NCI-H2081 treated with DMSO at 0.1 percent for 48 hours (cell line): ENCODE measurements at places on chromosomes 1 and 21.

- no peak for DNase-seq
Measured at GRCh38 chr1:177302357-177303044, 131.7 kb downstream of the BRINP2 start.

DNA sequence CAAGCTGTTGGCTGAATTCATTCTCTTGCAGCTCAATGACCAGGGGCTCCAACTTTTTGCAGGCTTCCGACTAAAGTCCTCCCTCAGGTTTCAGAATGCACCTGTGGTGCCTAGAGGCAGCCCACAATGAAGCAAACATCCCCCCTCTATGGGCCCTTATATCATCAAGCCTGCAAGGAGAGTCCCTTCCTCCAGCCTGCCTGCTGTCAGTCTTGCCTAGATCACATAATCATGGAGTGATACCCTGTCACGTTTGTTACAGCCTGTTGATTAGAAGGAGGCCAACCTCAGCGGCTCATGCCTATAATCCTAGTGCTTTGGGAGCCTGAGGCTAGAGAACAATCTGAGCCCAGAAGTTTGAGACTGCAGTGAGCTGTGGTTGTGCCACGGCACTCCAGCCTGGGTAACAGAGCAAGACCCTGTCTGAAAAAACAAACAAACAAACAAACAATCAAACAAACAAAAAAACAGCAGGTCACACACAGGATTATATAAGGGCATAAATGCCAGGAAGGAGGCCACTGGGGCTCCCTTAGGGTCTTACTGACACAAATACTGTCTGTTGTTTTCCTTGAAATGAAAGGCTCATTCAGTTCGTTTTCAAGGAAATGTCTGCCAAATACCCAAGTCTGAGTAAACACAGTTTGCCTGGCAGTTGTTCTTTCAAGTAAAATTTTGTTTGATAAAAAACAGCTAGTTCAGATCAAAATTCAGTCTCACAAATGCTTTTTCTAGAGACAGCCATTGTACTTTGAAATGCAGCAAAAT lies 4.7 kb upstream of the SPRR3 start:
- no peak for DNase-seq

DNA sequence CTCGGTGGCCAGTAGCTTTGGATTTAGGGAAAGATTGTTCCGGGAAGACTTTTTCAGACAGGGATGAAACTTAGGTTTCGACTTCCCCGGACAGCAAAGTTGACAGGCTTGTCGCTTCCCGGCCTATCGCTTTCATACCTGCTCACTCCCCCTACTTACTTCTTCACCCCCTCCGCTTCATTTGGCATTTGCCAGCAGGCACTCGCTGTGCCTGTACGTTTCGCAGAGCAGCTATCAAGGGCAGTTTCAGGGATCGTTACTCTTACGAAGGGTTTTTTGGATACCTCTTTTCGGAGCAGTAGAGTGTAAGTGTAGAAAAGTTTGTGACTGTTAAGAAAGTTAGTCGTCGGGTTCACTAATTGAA lies 393 bp downstream of the BLZF1 start:
- DNase-seq, result no peak

GRCh38 chr1:59699227-59699847 lies 115.4 kb upstream of the HOOK1 start:
- no peak for DNase-seq

GRCh38 chr1:106554294-106554693 lies 502.2 kb upstream of the PRMT6 start:
- DNase-seq, result no peak

DNA sequence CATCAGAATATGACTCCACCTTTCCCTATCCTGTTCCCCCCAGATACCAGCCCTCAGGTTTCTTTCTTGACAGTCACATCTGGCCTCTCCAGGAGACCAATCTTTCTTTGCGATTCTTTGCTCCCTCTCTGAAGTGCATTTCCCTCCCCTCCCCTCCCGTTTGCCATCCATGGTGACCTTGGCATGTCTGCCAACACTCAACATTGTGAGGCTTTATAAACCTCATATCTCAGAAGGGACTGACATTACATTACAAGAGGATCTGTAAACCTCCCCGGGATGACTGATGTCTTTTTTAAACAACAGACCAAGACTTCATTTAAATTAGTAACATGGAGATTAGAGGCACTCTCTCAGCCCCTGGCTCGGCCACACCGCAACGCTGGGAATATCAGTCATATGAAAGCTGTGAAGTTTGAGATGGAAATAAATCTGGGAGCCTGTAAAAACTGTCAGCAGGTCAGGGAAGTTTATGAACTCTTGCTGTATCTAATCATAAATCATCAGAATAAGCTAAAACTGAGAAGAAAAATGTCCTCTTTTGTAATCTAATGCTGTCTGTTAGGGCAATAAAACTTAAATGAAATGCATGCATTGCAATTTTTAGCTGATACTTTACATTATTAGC lies 401.7 kb upstream of the PROX1 start:
- no peak for DNase-seq

- DNase-seq, result no peak
Measured at GRCh38 chr1:217393896-217394295, 237.0 kb downstream of the GPATCH2 start.

DNA sequence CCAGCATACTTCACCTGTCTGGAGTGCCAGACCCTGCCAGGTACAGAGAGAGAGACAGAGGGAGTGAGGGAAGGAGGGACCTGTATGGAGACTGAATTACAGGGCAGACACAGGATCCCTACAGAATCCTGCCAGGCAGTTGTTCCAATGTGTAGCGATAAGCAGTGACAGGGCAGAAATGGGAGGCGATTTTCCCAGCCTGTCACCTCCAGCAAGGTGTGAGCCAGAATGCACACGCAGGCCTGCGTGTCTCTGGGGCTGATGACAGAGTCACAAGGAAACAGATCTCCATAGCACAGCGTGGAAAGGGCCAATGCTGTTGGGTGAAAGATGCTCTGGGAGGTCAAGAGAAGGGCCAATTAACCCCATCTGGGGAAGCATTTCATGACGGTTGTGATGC lies 111.3 kb downstream of the HIVEP3 start:
- DNase-seq, result no peak

DNA sequence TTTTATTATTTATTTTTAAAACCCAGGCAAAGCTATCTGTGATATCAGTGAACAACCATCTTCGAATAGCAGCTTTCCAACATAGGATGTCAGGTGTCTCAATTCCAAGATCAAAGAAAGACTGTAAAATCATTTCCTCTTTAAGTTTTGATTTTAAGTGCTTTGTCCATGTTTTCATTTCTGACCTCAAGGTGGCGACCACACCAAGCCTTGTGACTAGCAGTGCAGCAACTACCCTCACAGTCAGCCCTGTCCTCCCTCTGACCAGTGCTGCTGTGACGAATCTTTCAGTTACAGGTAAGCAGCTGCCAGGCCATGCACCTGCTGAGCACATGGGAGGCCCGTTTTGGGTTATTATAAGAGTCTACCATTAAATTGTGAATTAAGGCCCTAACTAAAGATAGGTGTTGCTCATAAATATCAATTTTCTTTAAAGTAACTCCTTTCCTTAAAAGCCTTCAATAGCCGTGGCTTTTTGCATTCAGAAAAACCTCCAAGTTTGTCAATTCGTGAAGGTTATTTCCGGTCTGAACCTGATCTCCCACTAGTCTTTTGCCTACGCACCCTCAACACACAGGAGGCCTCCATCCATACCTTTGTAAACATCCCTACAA lies 117.0 kb downstream of the CD247 start:
- DNase-seq, result peak; percentile 30

- no peak for DNase-seq
Measured at GRCh38 chr1:48016515-48016914, 19.3 kb upstream of the TRABD2B start.

GRCh38 chr1:6866825-6867224 lies 81.6 kb downstream of the CAMTA1 start:
- no peak for DNase-seq

GRCh38 chr1:231190456-231190855 lies 28.6 kb downstream of the TRIM67 start:
- no peak for DNase-seq

DNA sequence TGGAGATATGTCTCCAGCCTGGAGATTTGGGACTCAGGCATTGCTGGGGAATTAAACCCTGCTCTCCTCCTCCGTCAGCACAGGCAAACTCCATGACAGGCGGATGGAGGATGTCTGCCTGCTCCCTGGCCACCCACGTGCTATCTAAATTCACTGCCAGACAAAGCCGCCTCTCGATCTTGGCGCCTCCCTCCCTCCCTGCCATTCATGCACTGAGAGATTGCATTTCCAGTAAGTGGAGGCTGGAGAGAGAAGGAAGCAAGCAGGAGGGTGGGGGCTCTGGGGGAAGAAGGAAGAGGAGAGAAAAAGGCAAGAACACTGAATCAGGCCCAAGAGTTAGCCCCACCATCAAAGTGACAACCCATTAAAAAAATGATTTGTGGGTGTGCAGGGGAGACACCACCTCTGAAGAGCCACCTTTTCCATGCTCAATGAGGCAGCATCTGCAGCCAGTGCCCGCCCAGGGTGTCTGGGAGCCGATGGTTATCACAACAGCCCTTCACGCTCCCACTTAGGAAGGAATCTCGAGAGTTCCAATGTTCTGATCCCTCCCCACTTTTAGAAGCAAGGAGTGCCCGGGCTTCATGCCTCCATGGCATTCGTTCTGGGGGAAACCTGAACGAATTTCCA lies 183.0 kb downstream of the HIVEP3 start:
- no peak for DNase-seq

- DNase-seq, result no peak
Measured at GRCh38 chr1:111937147-111937725, 52.2 kb downstream of the KCND3 start.

DNA sequence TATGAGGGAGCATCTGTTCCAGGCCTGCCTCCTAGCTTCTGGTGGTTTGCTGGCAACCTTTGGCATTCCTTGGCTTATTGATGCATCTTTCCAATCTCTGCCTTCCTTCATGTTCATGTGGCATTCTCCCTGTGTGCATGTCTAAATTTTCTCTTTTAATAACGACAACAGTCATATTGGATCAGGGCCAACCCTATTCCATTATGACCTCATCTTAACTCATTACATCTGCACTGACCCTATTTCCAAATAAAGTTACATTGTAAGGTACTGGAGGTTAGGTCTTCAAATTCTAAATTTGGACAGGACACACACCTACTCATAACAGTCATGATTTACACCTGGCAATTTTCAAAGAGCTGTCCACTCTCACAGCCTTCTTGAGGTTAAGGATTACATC lies 117.2 kb upstream of the FGGY start:
- DNase-seq, result no peak

DNA sequence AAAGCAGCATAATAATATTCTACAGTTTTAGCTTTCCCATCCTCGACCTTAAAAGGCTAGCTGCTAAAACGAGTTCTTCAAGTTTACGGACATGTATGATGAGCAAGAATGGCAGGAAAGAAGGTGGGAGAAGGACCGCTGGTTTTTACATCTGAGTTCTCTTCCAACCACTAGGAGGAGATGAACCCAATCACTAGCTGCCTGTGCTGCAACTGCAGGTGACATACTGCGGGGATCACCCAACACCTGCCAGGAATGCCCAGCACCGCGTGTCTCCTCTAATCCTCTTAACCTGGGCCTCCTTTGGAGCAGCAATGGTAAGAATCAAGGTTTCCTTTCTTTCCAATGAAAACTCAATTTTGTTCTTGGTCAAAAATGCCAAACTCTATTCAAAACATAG lies 23.5 kb downstream of the TOR3A start:
- DNase-seq, result no peak

- no peak for DNase-seq
Measured at GRCh38 chr1:209931141-209931540, 6.9 kb upstream of the SYT14 start.

DNA sequence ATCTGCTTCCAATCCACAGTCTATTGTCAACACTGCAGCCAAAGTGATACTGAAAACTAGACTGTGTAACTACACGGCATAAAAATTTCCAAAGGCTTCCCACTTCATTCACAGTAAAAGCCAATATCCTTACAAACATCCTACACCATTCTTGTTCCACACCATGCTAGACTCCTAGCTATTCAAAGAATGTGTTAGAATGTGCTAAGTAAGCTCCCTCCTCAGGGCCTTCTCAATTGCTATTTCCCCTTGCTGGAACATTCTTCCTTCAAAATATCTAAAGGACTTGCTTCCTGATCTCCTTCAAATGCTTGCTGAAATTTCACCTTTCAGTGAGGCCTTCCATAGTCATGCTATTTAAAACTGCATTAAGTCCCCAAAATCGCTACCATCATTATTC lies 228.1 kb downstream of the AKT3 start:
- no peak for DNase-seq

DNA sequence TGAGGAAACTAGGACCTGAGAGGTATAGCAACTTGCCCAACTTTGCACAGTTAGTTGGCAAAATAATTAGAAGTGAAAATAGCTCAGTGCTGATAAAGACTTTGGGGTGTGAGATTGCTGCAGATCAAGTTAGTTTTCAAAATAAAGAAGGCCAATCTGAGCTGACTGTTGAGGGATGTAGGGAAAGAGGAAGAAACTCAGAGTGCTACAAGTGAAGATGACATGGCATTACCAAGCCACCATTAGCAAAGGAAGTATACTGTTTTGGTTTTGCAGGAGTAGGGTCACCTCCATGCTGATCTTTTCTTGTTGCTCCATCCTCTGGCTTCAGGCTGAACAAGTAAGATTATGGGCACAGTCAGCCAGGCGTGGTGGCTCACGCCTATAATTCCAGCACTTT lies 78.7 kb upstream of the ADAM30 start:
- no peak for DNase-seq

- DNase-seq, result no peak
Measured at GRCh38 chr1:186782791-186783190, 46.0 kb upstream of the PLA2G4A start.

- no peak for DNase-seq
Measured at GRCh38 chr1:172766462-172766861, 107.6 kb downstream of the FASLG start.

DNA sequence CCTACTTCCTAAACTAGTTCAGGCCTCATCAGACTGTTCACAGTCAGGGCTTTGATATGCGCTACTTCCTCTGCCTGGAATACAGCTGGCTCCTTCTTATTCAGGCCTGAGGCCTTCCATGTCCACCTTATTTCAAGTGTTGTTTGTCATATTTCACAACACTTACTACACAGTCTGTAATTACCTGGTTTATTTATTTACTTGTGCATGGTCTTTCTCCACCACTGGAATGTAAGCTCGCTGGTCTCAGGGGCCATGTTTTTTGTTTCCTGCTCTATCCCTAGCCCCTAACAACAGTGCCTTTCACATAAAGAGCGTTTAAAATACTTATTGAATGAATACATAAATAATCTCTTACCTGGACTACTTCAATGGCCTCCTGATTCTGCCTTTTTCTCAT lies 4.6 kb upstream of the SRSF4 start:
- no peak for DNase-seq
